ENCODE measurements at places on chromosomes 3 and 15.

DNA sequence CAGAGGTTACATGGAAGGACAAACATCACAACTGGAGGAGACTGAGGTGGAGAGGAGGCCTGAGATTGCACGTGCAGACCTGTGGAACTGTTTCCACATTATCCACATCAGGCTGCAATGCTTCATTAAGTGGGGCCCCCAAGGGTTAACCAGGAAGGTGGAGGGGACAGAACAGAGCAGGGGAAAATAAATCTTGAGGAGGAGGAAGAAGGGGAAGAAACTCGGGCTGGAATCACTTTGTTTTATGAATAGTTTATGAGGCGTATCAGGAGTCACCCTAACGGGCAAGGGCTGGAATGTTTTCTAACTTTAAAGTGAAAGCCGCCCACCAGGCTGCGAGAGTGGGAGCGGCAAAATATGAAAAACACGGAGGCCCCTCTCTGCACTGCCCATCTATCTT, 154.9 kb downstream of the WNT5A start:
- no peak for DNase-seq

DNA sequence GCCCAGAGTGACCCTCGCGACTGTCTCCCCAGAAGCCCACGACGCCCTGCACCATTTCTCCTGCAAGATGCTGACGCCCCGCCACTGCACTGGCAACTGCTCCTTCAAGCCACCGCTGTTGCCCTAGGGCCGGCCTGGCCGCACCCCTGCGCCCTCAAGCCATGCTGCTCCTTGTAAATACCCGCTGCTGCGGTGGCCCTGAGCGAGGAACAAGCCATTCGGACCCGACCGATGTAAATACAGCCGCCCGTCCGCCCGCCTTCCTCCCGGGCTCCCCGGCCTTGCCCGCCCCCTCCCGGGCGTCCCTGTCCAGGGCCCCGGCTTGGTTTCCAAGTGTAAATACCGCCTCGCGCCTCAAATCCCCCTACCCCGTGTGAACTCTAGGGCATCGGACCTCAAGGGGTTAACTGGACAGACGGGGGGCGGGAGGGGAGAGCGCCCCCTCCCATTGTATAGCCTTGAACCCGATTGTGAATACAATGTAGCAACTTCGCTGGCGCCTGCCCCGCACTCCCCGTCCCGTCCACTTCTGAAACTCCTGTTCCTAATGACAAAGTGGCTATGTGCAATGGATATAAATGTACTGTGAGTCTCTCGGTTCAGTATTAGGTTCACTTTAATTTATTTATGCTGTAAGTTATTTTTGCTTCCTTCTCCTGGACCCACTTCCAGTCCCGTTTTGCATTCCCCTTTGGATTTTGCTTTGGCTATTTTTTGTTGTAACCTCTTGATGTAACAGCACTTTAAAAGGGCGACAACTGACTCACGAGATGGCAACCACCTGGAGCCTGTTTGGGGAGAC, 5.9 kb downstream of the RNU6-1 start:
- peak; percentile 76 for DNase-seq

DNA sequence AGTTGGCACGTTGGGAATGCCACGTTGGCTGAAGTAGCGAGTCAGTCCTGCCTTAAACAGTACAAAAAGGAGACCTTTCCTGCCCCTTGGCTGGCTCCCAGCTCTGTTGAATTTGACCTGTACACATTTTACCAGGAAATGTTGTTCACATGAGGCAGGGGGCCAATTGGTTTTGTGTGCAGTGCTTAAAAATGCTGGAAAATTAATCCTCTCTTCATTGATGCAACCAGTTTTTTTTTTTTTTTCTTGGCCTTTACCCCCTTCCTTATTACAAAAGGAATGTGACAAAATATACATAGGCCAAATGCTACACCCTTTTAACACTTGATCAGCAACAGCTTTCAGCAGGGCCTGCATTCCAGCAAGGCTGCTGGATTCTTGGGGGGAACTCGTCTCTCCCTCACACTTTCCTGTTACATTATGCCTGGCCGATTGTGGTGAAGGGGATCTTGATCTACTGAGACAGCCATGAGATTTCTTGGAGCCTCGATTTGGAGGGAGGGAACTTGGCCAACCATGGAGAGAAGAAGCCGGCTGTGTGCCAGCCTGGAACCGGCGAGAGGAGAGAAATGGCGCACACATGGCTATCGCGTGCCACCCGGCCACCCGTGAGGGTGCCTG, 93.1 kb downstream of the DNASE1L3 start:
- no peak for DNase-seq

DNA sequence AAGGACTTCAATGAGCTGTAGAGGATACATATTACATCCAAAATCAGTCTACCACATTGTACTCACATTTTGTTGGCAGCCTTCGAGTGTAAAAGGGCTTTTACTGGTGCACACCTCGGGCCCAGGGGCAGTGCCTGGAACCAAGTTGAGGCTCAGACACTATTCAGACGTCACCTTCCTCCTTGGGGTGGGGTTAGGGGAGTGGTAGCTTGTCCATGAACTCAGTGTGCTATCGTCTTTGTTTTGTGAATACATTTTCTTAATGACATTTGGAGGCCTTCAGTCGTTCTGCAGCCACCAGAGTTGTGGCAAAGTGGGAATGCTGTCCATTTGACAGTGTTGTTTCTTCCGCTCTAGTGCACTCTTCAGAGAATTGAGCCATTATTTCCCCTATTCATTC, 114.2 kb downstream of the PGPEP1L start:
- no peak for DNase-seq

GRCh38 chr3:56969851-56970250, 90.6 kb upstream of the SPATA12 start:
- DNase-seq = no peak

DNA sequence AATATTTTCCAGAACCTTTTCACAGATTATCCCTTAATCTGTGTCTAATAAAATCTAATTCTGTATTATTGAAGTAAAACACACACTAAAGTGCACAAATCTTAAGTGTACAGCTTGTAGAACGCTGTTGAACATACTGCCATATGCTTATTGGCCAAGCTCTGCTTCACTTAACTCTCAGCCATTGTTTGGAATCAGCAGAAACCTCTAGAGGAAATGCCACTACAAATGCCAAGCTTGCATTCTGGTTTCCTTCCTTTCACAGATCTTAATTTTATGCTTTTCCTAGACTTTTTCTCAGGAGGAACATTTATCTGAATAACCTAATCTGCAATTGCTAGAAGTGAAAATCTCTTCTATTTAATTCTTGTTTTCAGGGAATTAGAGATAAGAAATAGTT, 10.1 kb downstream of the MNS1 start:
- no peak for DNase-seq

- no peak for DNase-seq
These were observed 45.8 kb upstream of the DYNC1LI1 start for GRCh38 chr3:32616267-32616962.

DNA sequence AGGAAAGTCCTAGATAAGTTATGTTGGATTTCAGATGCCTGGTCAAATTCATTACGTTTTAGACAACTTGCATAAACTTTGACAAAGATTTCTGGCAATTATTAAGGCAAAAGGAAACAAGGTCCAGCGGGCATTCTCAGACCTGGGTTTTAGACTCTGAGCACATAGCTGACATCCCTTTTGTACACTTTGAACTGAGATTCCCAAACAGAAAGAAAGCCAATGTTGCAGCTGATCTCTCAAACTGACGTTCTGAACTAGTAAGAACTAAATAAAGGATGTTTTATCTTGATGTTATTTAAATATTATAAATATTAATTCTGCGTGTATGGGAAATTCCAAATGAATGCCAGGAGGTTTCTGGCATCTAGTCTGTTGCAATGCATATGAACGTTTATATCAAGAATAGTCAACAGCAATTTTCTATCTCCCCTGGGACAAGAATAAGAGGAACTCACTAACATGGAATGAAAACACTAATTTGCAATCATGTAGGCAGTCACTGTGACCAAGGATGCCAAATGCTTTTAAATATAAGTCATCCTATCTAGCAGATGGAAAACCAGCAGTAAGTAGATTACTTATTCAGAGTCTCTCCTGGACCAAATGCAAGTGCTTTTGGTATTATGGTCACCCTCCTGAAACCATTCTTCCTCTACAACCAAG, 202.1 kb downstream of the GREM1 start:
- no peak for DNase-seq

DNA sequence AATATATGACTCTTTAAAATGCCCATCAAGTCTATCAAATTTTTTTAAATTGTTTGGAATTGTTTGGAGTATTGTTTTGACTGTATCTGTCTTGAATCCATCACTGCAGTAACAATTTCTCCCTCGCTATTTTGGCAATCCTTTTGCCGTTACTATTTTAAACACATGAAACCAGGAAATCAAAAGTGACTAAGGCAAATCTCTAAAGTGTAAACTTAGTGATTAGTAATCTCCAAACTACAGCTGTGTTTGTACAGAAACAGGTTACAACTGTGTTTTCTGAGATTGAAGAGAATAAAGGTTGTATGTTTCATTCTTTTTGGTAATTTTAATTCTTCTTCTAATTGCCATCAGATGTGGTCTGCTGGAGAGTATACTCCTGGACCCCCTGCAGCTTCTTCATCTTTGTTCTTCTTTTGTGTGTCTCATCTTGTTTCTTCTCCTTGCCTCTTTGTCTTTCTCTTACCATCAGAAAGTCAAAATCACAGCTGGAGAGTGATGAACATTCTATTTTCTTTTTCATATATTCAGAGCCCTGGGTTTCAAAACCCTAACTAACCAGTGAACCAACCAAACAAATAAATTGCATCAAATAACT, 465.4 kb downstream of the RBMS3 start:
- DNase-seq = no peak

DNA sequence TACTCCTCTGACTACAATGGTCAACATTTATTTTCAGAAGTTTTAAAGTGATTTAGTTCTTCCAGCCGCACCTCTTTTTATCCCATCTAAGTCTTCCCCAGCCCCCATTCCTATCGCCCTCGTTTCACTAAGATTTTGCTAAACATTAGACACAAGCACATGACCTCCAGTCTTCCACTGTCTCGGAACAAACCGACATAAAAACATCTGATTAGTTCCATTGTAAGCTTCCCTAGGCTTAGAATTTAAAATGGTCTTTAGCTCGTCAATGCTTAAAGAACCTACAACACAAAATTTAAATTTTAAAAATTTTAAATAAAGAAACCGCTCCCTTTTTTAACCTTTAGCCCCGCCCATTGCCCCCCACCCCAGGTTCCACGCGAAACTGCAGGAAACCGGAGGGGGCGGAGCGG, 284 bp upstream of the TSC22D2 start:
- no peak for DNase-seq
